T-helper 17 cell (primary cell): ENCODE measurements at places on chromosomes 13 and 19. TPM values are rescaled to one million over a fixed set of nuclear protein-coding genes. Genes with fewer than 3 reads are reported as not detected.

ERFL gene
- 3.1 TPM for total RNA-seq

NCR1 gene
- not detected for total RNA-seq

TINCR gene
- total RNA-seq: 2.8 TPM

CGB8 gene
- not detected for total RNA-seq

LENG9 gene
- 4.4 TPM for total RNA-seq

PCDH17 gene
- 0.15 TPM for total RNA-seq

TNNT1 gene
- 0.52 TPM for total RNA-seq

EBI3 gene
- not detected for total RNA-seq

CEACAM3 gene
- total RNA-seq: not detected

GNG8 gene
- not detected for total RNA-seq

PLEKHF1 gene
- total RNA-seq: 13.5 TPM

SHISA7 gene
- not detected for total RNA-seq

ZFR2 gene
- total RNA-seq: 1.3 TPM

GDF15 gene
- total RNA-seq: 0.85 TPM

LAIR1 gene
- 21.5 TPM for total RNA-seq

NLRP11 gene
- not detected for total RNA-seq

ADGRE2 gene
- total RNA-seq: 5.3 TPM

BICRA gene
- total RNA-seq: 34.8 TPM

ZNF829 gene
- 3.9 TPM for total RNA-seq

FXYD1 gene
- total RNA-seq: 1.8 TPM

SLC10A2 gene
- not detected for total RNA-seq

GPR180 gene
- 1.3 TPM for total RNA-seq

PEAK3 gene
- not detected for total RNA-seq

MYH14 gene
- not detected for total RNA-seq

LILRB4 gene
- total RNA-seq: 1.9 TPM

PLPP2 gene
- 2.3 TPM for total RNA-seq

FPR3 gene
- total RNA-seq: not detected

HAUS5 gene
- 24.0 TPM for total RNA-seq

LILRB3 gene
- total RNA-seq: 6.2 TPM

LRG1 gene
- total RNA-seq: 0.17 TPM

PPFIA3 gene
- 2.6 TPM for total RNA-seq

ZNF791 gene
- total RNA-seq: 47.0 TPM

GPR18 gene
- 10.1 TPM for total RNA-seq

LIN7B gene
- 4.7 TPM for total RNA-seq

LSR gene
- 44.5 TPM for total RNA-seq

TEAD2 gene
- not detected for total RNA-seq

ZMYM5 gene
- 26.3 TPM for total RNA-seq

GZMM gene
- total RNA-seq: 43.8 TPM

RGCC gene
- 283 TPM for total RNA-seq

IQCN gene
- 21.9 TPM for total RNA-seq

SMIM17 gene
- total RNA-seq: not detected

NDUFS7 gene
- total RNA-seq: 54.7 TPM

ZNF441 gene
- total RNA-seq: 4.6 TPM

THSD8 gene
- 0.85 TPM for total RNA-seq

C19orf67 gene
- total RNA-seq: 0.22 TPM

MBD3L2 gene
- not detected for total RNA-seq

ERVV-1 gene
- total RNA-seq: not detected

FXYD3 gene
- total RNA-seq: not detected

WDR87 gene
- total RNA-seq: not detected

SELENOV gene
- not detected for total RNA-seq

SLC7A10 gene
- not detected for total RNA-seq

FFAR1 gene
- total RNA-seq: 1.4 TPM

ZNF723 gene
- not detected for total RNA-seq

TMEM145 gene
- not detected for total RNA-seq
